ENCODE measurements at places on chromosomes 6 and 20. TPM values are rescaled to one million over a fixed set of nuclear protein-coding genes. Genes with fewer than 3 reads are reported as not detected.
A peak's percentile ranks its signal among the peaks of the same experiment; 100 is the strongest.

DNA sequence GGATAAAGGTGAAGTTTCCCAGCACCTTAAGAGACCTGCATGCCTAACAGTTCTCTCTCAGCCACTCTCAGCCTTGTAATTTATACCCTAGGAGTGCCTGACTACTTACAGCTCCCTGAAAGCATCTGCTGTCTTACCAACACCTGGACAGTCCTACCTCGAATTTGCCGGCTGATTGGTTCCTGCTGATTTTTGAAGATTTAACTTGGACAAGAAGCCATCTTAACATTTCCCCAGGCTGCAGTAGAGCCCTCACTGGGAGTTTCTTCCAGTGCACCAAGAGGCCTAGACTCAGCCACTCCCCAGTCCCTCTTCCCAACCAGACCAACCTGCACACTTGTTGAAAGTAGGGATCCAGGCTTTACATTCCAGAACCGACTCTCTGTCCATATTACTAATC lies 174.5 kb downstream of the LINC00237 start:
- no peak for DNase-seq

GRCh38 chr6:906920-907319 lies 214.0 kb upstream of the EXOC2 start:
- no peak for DNase-seq

DNA sequence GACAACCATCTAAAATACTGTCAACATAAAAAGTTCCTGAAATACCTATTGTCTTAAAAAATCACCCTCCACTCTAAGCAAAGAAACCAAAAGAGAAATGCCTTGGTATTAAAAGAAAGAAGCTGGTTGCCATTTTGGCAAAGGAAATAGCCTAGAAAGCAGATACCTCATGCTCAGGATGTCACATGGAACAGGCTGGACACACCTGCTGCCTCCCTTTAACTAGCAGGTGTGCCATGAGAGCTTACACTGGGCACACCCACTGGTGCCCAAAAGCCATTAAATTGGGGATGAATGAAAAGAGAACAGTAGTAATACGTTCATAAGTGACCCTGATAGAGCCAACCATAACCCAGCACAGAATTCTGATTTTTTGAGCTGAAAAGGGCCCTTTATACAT lies 1.5 kb downstream of the SLC23A2 start:
- DNase-seq, result no peak

GRCh38 chr6:130105996-130106704 lies 87.8 kb downstream of the L3MBTL3 start:
- DNase-seq, result no peak

DNA sequence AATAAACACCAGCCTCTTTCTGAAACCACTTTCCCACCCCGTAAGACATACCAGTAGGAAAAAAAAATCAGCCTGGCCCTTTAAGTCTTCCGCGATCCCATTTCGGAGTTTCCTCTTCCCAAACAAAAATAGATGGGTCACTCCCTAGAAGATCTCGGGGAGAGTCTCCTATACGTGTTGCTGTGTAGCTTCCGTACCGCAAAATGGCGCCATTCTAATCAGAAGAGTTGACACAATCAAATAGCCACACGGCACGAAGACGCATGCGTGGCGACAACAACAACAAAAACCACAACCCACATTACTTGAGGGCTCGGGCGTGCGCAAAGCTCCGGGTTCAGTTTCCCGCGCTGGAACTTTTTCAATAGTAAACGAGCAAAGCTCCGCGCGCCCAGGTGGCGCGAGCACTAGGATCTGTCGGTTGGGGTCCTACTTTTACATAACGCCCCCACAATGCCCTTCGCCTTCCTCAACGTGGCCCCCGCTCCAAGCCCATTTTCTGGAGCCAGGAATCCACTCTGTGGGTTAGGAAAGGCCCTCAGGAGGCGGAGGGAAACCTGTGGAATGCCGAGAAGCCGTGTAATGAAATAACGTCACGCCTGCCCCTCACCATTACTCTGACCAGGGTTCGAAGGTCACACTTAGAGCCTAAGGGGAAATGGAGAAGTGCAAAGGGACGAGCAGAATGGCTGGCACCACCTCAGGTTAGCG lies at the start of gene GPANK1:
TSS of gene GPANK1 (minus strand) at position 208 of the 711 bp plus-strand sequence. CDS start 519 bp downstream, outside the sequence.
- peak; percentile 80 for DNase-seq

DNA sequence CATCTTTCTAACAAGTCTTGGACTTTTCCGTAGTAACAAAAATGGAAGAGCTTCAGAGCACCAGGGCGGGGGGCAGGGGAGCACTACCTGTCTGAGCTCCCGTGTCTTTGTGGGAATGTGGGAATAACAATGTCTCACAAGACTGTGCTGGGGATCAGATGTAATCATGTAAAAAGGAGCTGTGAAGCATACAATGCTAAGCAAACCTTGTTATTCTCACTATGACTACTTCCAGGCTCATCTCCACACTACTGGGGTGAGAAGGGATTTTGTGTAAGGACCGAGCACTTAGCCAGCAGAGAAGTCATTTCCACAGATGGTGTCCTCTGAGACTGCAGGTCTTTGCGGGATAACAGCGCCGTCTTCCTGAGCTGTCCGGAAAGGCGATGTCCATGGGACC lies 27.1 kb downstream of the PRR18 start:
- no peak for DNase-seq

GRCh38 chr6:129264480-129265045 lies 381.6 kb downstream of the LAMA2 start:
- no peak for DNase-seq

- DNase-seq, result no peak
Measured at GRCh38 chr6:49813248-49813647, 26.2 kb upstream of the PGK2 start.

GRCh38 chr6:154276810-154277628 lies 79.6 kb downstream of the IPCEF1 start:
- DNase-seq, result no peak

DNA sequence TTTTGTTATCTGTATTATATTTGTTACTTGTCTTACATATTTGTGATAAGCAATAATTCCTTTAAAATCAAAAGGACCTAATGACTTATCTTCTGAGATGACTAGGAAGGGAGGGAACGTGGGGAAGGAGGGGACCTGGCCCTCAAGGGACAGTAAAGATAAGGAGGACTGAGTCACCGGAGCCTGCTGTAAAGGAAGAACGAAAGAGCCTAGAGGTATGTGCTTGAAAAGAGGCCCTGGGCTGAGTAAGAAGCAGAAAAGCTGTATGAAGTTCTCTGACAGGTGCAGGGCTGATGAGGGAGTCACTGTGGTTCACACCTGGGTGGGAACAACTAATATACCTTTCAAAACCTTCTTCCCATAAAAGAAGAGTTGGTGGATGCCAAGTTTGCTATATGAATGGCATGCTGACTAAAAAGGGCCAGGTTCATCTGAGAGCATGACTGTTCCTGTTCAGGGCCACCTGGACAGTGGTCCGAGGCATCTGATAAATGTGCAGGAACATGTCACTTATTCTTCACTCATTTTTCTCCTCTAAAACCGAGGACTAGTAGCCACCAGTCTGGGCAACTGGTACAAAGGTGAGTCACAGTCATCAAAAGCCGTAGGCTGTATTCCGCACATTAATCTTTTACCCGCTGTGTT lies 111.3 kb downstream of the TNFAIP3 start:
- no peak for DNase-seq

DNA sequence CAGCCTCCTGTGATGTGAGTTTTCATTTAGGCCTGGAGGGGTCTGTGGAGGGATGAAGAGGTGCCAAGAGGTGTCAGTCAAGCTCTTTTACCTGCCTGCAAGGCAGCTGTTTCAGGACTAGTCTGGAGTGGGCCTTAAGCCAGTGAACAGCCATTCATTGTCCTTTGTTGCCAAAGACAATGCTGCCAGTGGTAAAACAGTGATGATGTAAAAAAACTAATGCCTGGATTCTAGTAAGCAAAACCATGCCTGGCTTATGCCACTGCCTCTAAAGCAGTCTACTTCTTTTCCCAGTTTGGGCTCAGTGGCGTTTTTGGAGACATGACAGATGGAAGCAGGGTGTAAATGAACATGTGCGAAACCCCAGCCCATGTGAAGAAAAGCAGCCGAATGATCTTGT lies 93.5 kb upstream of the KCNK16 start:
- no peak for DNase-seq

GRCh38 chr6:49847673-49848072 lies 18.7 kb downstream of the CRISP1 start:
- DNase-seq, result no peak

DNA sequence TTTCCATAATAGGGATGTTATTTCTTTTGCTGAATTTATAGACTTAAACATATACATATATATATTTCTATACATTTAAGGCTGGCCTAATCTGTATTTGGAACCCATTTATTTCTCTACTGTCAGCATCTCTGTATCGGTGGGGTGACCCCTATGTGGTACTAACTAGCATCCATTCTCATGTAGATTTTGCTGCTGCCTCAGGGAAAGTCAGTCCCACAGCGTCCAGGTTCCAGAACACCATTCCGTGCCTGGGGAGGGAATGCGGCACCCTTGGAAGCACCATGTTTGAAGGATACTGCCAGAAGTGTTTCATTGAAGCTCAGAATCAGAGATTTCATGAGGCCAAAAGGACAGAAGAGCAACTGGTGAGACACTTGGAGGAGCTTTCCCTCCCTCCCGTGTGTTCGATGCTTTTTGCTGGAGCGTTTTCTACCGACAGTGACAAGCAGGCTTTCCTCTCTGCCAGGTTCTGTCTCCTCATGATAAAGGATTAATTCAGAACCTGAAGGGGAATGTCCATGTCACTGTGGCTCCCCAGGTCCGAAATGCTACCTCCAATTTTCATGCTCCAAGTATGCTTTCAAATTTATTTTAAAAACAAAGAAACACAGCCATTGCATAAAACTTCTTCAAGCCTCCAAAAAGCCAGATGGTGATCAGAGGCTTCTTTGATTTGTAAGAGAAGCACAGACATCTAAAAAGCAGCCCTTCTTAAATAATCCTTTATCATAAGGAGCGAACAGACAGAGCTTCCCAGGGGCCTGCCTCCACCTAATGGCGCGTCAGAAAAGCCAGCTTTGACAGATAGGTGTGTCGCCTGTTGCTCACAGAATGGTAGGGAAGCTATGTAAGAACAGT lies 13.1 kb downstream of the TNFAIP3 start:
- no peak for DNase-seq

DNA sequence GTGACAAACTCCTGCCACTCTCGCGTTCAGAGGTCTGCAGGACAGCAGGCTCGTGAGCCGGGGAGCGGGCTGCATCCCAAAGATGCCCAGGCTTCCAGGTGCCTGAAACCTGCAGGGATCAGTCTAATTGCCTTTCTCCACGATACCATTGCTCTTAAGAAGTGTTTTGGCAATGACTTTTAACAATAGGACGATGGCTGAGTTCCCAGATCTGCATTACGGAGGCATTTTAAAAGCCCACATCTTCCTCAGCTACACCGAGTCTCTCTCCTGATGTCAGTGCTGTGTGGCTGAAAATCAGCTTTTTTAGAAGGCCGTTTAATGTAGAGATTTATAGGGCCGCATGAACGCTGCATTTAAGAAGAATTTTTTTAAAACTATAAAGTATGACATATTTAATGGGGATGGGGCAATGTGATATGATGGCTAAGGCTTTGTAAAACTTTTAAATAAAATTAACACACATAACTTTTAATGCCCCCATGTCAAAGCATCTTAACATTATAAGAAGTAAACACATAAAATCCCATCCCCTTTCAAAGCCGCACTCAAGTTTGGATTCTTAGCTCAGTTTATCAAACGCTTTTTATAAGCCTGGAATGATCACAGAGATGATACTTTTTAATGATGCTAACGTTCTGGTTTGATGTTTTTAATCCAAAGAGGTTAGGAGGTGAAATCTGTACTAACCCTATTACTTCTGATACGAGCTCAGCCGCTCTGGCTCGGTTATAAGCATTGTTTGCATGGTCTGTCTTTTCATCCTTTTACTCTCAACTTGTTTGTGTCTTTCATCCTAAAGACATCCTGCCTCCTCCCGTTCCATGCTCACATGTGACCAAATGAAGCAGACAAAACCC lies 386.0 kb downstream of the SMOC2 start:
- DNase-seq, result no peak

DNA sequence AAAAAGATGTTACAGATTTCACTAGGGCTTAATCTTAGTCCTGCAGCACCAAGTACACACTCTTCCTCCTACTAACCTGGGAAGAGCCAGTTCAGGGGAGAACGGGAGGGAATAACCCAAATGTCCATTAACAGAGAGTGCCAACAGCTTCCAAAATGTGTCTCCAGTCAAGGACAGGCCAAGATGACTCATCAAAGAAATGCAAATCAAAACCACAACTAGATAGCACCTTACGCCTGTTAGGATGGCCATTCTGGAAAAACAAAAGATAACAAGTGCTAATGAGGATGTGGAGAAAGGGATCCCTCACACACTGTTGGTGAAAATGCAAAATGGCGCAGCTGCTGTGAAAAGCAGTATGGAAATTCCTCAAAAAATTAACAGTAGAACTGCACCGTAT lies 3.8 kb upstream of the MAS1L start:
- DNase-seq, result no peak

DNA sequence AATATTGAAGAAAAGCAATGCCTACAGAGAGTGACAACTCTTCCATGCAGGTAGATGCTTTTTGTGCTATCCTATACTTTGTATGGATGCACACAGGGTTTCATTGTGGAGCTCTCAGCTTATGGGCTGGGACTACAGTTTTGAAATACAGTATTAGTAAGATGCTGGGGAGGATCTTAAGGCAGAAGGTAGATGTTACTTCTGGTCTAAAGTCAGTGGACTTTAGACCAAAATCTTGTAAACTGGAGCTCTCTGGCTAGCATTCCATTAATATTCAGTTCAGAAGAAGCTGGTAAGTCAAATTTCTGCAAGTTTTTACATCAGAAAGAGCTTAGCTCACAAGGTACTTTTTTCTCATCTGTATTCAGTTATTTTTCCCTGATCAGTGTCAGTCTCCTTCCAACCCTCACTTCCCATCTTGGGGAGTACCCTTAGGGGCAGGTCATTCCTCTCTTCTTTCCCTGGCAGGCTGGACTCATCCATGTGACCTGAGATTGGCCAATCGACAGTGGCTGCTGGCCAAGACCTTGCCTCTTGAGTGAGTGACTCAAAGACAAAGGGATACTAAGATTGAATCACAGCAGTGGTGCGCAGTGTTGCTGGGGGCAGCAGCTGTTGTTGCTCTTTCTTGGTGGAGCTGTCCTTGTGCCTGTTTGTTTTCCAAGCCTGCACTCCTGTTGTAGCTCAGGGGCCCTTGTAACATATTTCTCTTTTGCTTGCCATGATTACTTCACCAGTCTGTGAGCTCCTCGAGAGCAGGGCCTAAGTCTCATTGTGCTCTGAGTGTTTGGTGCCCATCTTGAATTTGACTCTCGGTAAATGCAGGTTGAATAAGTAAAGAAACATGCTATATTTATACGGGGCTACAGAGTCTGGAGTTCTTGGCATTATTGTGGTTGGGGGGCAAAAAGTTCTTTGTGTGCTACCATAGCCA lies 2.8 kb upstream of the PHF20 start:
- no peak for DNase-seq

GRCh38 chr6:28589234-28589956 lies 63.7 kb downstream of the GPX5 start:
- peak; percentile 41 for DNase-seq

GRCh38 chr6:32974016-32974333 lies 5.6 kb downstream of the BRD2 start:
- DNase-seq, result no peak

GRCh38 chr20:17643531-17644188 lies 38.4 kb downstream of the RRBP1 start:
- no peak for DNase-seq

GRCh38 chr6:18186033-18186432 lies 30.8 kb downstream of the KDM1B start:
- no peak for DNase-seq

RAET1E gene
- total RNA-seq, result not detected

CRISP2 gene
- not detected for total RNA-seq

CST1 gene
- not detected for total RNA-seq

OXT gene
- 0.75 TPM for total RNA-seq

EMILIN3 gene
- total RNA-seq, result not detected

ESR1 gene
- total RNA-seq, result 0.05 TPM

METTL24 gene
- 1.6 TPM for total RNA-seq

NTSR1 gene
- 0.08 TPM for total RNA-seq

Measured in liver (tissue), 10 donors.